Bronchus fibroblast of lung (primary cell): ENCODE measurements at places on chromosomes 6 and 20. TPM values are rescaled to one million over a fixed set of nuclear protein-coding genes. Genes with fewer than 3 reads are reported as not detected.

COL9A1 gene
- total RNA-seq = not detected in 2 replicates

KIF25 gene
- total RNA-seq = 0.15 and 0.17 TPM in 2 replicates

ZFP57 gene
- total RNA-seq = not detected in 2 replicates

BMP7 gene
- not detected in 2 replicates for total RNA-seq

TBP gene
- total RNA-seq = 16.0 and 17.8 TPM in 2 replicates

CLIC5 gene
- total RNA-seq = not detected in 2 replicates

F13A1 gene
- not detected in 2 replicates for total RNA-seq

COL20A1 gene
- not detected in 2 replicates for total RNA-seq

HLA-DQB1 gene
- not detected in 2 replicates for total RNA-seq

HLA-DQB2 gene
- not detected in 2 replicates for total RNA-seq

BPIFA1 gene
- total RNA-seq = not detected in 2 replicates

SEMG1 gene
- not detected in 2 replicates for total RNA-seq

OXT gene
- total RNA-seq = not detected in 2 replicates

NR2E1 gene
- total RNA-seq = not detected in 2 replicates

CAGE1 gene
- 0.17 TPM in 1 of 2 replicates, not detected in the other for total RNA-seq

SMIM28 gene
- total RNA-seq = not detected in 2 replicates

SGK2 gene
- total RNA-seq = not detected in 2 replicates

NKAPL gene
- 0.89 and 1.3 TPM in 2 replicates for total RNA-seq

CDH22 gene
- not detected in 2 replicates for total RNA-seq
